Stimulated activated effector memory CD8-positive, alpha-beta T cell treated with anti-CD3 and anti-CD28 coated beads, Interleukin-12 subunit alpha, Interleukin-12 subunit beta, amount 100 ng/mL, for 72 hours (primary cell): ENCODE measurements at places on chromosomes 6 and 20.

GRCh38 chr6:125377621-125378020 lies 75.9 kb upstream of the HDDC2 start:
- no peak for DNase-seq

- DNase-seq, result peak; percentile 47
Observed at GRCh38 chr6:29720863-29721262, 2.4 kb upstream of the HLA-F start.

DNA sequence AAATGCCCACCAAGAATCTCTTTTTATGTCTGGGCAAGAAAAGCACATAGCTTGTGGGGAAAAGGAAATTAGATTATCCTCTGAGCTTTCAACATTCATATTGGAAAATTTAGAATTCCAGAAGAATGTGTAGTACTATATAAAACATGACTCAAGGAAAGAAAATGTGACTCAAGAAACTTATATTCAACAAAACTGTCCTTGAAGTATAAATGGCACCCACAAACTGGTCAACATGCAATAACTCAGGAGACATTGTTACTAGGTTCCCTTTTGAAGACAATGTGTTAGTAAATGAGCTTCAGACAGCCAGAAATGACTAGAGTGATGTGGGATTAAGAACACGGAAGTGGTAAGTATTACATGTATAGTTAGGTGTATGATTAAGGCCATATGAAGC lies 26.1 kb upstream of the TINAG start:
- DNase-seq, result no peak

DNA sequence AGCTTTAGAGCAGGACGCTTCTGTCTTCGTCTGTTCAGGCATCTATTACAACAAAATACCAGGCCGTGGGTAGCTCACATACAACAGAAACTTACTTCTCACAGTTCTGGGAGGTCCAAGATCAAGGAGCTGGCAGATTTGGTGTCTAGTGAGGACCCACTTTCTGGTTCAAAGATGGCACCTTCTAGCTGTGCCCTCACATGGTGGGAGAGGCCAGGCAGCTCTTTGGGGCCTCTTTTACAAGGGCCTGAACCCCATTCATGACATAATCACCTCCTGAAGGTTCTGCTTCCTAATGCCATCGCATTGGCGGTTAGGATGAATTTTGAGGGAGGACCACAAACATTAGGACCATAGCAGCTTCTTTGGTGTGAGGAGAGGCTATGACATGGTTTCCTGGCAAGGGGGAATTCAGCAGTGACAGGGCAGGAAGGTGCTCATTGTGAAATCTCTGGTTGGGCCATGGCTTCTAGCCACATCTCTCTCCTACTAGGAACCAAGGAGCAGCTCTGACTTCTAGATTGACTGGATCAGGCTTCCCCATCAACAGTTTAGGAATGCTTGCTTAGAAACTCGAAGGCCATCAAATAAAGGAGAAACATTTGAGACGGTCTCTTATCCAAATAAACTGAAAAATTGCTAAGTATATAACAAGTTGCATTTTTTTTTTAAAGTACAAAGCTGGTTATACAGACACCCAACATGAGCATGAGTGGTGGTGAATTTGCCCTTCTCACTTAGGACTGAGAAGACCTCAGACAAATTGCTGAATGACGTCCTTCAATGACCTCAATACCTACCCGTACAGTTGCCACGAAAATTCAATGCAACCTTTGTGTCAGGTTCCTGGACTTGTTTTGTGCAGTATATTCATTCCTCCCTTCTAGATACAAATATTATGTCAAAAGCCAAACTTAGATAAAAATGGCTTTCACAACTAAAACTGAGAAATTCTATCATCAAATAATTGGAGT lies 140.7 kb downstream of the ZDHHC14 start:
- no peak for DNase-seq

DNA sequence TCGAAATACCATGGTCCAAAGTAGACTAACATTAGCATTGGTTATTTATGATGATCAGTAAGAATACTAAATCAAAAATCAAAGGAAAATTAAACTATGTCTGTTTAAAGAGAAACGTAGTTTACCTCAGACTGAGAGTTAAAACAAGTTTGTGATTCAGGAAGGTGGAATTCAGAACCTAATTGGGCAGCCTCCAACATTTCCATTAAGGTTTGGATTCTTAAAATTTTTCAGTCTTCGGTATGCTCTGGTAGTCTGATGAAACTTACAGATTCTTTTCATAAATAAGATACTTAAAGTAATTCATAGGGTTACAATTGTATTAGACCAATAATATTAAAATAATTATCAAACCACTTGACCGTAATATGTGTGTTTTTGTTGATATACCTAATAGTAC lies 18.6 kb downstream of the HFE start:
- no peak for DNase-seq

GRCh38 chr20:53668992-53669391 lies 75.4 kb upstream of the ZNF217 start:
- DNase-seq, result no peak

DNA sequence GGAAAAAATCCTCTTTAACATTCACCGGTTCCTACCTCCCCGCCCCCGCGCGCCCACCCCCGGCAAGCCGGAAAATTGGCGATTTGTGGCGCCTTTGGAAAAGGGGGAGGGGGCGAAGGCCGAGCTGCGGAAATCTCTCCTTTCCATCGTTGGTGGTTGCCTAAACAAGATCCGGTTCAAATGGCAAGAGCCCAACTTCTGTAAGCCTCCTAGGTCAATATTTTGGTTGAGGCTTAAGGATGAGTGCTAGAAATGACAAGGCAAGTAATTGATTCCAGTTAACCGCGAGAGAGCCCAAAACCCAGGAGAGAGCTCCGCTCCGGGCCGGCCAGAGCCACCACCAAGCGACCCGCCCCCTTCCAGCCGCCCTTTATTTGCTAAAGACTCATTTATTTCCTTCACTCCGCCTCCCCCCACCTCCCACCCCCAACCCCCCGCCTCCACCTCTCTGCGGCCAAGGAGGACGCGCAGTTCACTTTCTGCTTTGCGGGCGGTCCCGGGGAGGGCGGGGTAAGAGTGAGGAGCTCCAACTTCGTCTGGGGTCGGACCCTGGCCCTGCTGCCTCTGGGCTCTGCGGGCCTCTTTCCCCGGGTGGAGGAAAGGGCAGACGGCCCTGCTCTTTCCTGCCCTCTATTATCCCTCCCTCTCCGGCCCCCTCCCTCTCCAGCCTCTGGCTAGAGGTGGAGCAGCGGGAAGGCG lies 838 bp upstream of the NKX2-2 start:
- no peak for DNase-seq

DNA sequence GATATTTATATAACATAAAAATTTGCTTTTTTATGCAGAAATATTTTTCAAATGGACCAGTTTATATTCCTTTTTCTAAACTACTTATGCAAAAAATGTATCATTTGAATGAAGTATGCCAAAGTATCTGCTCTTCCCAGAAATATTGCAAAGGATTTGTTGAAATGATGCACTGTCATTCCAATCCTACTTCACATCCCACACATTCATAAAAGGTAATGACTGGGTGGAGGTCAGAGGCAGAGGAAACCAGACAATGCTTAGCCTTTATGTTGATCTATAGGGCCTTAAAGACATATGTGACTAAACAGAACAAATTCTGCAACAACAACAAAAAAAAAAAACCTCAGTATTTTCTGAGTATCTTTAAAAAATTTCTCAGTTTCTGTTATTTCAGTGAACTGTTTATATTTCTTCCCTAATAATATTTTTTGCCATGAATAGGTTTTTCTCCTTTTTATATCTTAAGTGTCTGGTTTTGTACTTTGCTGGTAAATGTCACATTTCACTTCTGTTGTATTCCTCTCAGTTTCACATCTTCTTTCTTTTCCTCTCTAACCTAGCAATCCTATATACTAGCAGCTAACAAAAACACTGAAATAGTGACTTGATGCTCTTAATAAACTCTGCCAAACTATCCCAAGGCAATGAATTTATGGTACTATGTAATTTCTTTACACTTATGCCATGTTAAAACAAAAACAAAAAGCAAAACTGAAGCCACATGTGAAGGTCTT lies 374.1 kb downstream of the BCKDHB start:
- DNase-seq, result no peak

DNA sequence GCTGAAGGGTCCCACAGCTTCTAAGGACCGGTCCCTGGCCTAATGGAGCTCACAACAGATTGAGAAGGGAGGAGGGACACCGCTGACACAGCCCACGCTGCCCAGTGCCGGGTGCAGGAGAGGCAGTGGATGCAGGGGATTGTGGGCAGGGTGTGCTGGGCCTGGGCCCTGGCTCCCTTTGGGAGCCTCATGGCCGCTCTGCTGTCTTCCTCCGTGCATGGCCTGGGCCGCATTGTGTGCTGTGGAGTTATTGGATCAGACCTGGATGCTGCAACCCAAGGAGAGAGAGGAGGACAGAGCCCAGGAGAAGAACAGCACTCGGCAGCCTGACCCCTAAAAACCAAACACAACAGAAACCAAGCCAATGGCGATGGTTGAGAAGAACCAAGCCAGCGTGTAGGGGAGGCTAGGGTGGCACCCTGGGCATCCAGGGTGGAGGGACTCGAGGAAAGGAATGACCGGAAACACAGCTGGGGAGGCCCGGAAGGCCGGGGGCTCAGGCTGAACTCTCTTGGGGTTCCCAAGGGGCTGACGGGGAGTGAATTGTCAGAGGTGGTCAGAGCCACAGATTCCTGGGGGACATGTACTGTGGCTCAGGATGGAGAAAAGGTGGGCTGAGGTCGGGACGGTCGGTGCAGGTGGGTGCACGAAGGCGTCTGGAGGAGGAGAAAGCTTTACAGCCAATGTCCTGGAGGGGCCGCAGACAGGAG lies 41.0 kb downstream of the ERMARD start:
- no peak for DNase-seq

DNA sequence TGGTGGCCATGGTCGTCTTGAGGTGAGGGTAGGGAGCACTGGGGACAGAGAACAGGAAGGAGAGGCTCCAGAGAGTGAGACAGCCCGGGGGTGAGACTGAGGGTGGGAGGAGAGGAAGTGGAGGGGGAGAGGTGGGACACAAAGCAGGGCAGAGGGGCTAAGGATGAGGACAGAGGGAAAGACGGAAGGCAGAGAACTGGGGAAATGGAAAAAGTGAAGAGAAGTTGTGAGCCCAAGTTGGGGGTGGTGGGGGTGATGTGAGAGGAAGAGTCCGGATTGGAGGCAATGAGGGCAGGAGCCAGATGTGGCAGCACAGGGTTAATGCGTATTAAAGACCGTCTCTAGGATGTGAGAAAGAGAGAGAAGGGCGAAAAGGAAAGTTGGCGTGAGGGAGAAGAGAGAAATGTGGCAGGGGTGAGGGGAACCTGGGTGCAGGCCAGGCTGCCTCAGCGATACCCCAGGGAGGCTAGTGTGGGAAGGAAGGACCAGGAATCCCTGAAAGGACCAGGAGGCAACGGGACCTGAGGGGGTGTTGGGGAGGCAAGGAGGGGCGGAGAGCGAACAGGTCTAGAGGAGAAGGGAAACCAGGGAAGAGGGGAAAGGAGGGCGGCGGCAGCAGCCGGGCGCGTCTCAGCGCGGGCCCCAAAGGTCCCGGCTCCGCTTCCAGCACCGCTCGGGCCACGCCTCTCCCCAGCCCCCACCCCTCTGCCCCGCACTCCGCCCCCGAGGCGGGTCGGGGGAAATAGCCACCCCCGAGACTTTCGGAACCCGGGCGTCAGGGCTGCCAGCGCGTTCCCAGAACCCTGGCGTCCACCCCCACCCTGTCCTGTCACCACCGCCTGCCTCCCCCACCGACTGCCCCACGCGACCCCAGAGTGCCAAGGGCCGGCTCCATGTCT lies at the start of gene PPP1R18:
PPP1R18 (minus strand) TSS at position 637 of the 899 bp plus-strand sequence; CDS start at position 10, 627 bp downstream.
- DNase-seq, result peak; percentile 58

- no peak for DNase-seq
Observed at GRCh38 chr20:3431109-3431508, 23.6 kb upstream of the DNAAF9 start.

GRCh38 chr6:5203546-5203945 lies 57.2 kb downstream of the LYRM4 start:
- DNase-seq, result no peak

DNA sequence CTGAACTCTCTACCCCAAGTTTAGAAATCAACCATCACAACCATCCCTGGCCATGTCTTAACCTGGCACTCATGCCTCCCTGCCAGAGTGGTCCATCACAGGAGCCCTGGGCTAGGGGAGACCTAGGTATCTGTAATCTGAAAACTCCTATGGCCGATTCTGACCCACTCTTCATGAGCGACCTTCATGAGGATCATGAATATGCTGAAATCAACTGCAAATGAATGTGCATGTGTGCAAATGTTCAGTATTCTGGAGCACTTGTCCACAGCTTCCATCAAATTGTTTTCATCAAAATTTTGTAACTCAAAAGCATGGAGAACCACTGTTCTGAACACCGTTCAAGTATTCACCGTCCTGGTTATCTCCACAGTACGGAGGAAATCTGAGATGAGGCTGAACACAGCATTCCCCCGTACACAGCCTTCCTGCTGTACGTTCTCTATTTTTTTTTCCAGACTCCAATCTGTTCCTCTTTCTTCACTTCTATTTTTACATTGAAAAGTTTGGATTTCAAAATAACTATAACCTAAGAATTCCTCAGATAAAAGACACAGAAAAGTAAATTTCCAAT lies 17.7 kb downstream of the METTL24 start:
- DNase-seq, result no peak

DNA sequence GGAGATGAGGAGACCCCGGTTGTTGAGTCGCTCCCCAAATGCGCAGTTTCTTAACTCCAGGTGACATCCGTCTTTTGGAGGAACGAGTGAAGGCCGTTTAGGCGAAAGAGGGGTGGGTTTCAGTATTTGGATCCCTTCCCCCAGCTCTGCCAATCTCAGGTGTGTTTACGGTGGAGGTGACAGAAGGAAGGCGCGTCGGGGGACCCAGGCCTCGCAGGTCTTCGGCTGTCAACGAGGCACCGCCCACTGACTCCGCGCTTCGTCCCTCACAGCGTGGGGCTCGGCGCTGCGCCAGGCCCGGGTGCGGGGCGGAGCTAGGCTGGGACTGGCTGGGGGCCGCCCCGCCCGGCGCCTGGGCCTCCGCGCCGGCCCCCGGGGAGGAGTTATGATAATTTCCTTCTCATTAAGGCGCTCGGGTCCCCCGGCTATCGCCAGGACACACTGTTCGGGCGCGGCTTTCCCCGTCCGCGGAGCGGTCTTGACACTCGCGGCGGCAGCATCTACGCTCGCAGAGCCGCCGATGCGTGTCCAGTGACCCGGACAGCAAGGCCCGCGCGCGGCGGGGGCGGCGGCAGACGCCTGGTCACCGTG lies at the start of gene TFAP2C:
TFAP2C (plus strand) TSS at position 434 of the 591 bp plus-strand sequence. CDS start 239 bp downstream, outside the sequence.
- DNase-seq, result no peak

DNA sequence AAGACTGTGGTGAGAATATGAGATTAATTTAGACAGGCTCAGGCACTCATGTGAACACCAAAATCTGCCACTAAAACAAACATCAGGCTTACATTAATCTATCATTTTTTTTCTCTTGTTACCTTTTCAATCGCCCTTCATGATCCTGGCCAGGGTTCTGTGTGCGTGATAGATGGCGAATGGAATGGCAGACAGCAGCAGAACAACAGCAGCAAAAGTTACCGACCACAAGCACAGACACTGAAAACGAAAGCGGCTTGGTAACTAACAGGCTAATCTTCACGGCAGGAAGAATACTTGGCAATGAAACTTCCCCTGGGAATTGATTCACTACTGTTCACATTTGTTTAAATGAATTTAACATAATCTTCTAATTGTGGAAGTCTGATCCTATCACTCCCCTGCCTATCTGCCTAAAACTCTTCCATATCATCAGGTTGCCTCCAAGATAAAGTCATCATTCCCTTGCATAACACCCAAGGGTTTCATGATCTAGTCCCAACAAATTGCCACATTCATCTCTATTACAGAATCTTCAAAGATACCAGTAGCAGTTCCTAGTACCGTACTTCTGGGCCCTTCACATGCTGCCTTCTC lies 28.7 kb downstream of the PTPRK start:
- DNase-seq, result no peak

- no peak for DNase-seq
Observed at GRCh38 chr6:167660424-167660823, 166.3 kb upstream of the AFDN start.
